Spinal cord (tissue), 10 donors: ENCODE measurements at places on chromosomes 11 and 22. TPM values are rescaled to one million over a fixed set of nuclear protein-coding genes. Genes with fewer than 3 reads are reported as not detected.

MMP13 gene
- 0.08 TPM for polyA plus RNA-seq

MFNG gene
- 11.2 TPM for polyA plus RNA-seq

LUZP2 gene
- polyA plus RNA-seq, result 147 TPM

ANO5 gene
- polyA plus RNA-seq, result 16.8 TPM

NKAPD1 gene
- polyA plus RNA-seq, result 48.1 TPM

BTBD18 gene
- polyA plus RNA-seq, result 0.74 TPM

OR51B4 gene
- not detected for polyA plus RNA-seq
